NCI-H2171 (cell line): ENCODE measurements at places on chromosomes 7 and 10.

DNA sequence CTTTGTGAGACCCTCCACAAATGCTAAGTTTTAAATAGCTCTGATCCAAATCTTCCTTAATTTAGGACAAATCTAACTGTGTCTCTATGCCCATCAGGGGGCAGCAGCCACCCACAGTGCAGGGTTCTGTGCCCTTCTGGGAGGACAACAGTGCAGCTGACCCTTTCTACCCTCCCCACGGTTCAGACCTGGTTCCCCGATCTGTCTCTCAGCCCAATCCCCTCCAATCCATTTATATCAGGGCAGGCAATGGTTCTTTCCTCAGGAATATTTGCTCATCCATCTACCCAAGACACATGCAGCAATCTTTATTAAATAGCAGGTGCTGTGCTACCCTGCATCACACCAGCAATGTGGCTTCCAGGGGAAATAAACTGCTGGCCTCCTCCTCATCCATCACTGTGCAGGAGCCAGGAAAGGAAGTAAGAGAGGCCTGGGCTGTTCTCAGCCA, 4.0 kb upstream of the RBM28 start:
- DNase-seq = peak; percentile 1

DNA sequence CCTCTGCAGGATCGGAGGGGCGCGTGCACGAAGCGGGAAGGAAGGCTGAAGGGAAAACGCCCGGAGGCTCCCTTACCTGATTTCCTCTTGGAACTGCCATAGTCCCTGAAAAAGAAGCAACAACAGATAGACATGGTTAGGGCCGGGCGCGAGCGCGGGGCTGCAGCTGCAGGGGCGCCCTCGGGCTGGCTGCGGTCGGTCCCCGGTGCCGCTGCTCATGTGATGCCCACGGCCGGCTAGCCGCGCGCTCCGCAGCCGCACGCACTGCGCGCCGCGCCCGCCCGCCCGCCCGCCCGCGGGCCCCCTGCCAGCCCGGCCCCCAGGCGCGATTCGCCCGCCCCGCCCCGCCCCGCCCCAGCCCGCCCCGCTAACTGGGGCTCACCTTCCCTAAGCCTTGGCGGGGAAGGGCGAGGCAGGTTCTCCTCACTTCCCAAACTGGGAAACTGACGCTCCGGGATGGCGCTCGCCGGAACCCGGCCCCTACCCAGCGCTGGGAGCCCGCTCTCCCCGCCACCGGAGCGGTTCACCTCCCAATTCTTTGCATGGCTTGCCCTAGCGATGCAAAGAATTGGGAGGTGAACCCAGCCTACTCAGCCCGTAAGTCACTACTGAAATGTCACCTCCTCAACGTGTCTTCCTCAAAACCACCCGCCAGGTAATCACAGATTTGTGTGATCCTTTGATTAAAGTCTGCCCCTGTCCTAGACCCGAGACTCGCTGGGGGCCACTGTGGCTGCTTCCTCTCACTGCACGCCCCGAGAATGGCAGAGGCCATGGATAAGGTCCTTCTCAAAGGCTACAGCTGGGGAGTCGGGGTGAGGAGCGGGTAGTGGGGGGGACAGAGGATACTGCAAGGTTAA, 162.2 kb downstream of the SH3PXD2A start:
- DNase-seq = no peak

DNA sequence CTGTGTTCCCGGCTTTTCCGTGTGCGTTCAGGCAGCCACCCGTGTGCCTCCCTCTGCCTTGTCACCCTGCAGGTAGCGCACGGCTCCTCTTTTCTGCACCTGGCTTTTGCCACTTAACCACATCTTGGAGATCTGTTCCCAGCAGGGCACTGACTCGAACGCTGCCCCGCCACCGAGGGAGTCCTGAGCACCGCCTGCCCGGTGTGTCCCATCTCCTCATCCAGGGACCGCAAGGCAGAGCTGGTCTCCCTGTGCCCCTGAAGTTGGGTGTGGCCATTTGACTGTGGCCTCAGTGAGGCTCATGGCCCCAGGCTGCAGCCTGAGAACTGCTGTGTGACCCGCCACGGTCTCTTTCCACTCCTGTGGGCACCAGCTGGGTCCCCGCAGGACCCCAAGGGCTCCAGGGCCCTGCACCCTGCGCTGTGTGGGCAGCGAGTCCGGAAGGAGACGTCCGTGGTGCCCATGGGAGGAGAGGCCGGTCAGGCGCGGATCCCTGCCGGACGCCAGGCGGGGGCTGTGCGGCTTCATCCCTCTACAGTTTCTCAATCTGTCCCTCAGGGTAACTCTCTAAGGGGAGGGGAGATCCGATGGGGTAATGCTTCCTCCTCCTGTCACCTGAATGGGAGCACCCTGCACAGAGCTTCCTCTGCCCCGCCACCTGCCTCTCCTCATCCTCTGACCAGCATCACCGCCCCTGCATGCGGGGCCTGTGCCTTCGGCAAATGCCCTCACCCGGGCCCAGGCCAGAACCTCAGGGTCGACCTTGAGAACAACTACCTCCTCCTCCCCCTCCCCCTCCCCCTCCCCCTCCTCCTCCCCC, 1.8 kb upstream of the INTS1 start:
- DNase-seq = peak; percentile 46

- DNase-seq = no peak
These were observed 190.0 kb downstream of the KCND2 start for GRCh38 chr7:120462991-120463390.
